ENCODE measurements at places on chromosomes 4 and X.

GRCh38 chr4:20028645-20029044 is 223.1 kb upstream of the SLIT2 start:
- no peak for DNase-seq
- no peak overlapping the region for H3K4me3 ChIP-seq
- H3K27me3 ChIP-seq, result no peaks in the 10 kb centered on the region
- H3K4me1 ChIP-seq, result peaks cover 2% of the 10 kb centered on the region
- H3K36me3 ChIP-seq, result no peaks in the 10 kb centered on the region

- peaks cover 4% of the 10 kb centered on the region for H3K4me1 ChIP-seq
- H3K4me3 ChIP-seq, result no peak overlapping the region
- no peaks in the 10 kb centered on the region for H3K27me3 ChIP-seq
- no peaks in the 10 kb centered on the region for H3K36me3 ChIP-seq
Observed at GRCh38 chrX:152537373-152537772, 86.3 kb upstream of the GABRA3 start.

- H3K36me3 ChIP-seq, result no peaks in the 10 kb centered on the region
- H3K4me3 ChIP-seq, result no peak overlapping the region
Observed at GRCh38 chr4:42310806-42311205, 86.5 kb upstream of the SHISA3 start.

DNA sequence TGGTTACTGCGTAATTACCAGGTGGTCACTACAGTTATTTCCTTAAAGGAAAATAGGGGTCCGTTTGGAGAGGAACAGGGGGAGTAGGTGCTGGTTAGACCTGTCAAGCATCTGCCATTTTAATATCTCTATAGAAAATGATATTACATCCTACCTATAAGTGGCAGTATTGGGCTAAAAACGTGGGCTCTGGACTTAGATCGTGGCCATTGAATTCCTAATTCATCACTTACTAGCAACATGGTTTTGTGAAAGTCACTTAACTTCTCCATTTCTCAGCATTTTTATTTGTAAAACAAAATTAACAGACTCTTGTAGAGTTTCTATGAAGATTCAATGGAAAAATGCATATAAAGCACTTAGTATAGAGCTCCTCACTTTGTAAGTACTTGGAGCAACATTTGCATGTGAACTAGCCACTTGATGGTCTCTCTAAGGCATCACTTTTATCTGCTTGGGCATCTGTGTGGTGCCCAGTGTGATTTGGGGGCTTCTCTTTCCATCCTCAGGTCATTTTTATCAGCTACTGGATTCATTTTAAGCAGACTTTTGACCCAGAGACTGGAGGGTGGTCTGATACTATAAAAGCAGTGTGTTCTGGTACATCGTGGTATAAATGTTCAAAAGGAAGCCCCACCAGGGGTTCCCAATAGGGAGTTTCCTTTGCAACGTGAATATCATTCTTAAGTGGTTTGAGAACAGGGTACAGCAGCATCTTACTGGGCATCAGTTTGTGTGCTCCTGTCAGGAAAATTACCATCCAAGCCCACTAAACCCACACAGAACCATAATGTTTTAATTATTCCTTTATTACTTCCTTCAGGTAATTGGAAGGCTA is 42.7 kb upstream of the RASSF6 start:
- no peak for DNase-seq
- no peak overlapping the region for H3K4me3 ChIP-seq
- no peaks in the 10 kb centered on the region for H3K27me3 ChIP-seq

DNA sequence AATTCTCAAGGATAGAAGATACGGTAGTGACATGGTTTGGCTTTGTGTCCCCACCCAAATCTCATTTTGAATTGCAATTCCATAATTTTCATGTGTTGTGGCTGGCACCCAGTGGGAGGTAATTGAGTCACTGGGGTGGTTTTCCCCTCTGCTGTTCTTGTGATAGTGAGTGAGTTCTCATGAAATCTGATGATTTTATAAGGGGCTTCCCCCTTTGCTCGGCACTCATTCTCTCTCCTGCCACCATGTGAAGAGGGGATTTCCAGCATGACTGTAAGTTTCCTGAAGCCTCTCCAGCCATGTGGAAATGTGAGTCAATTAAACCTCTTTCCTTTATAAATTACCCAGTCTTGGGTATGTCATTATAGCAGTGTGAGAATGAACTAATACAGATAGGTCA is 8.5 kb upstream of the SPANXN4 start:
- H3K27ac ChIP-seq, result no peak overlapping the region
- no peak for DNase-seq
- no peaks in the 10 kb centered on the region for H3K36me3 ChIP-seq
- no peaks in the 10 kb centered on the region for H3K27me3 ChIP-seq
- H3K4me1 ChIP-seq, result no peaks in the 10 kb centered on the region
- no peak overlapping the region for H3K4me3 ChIP-seq
